Activated CD4-positive, alpha-beta T cell treated with anti-CD3 and anti-CD28 coated beads for 48 hours (primary cell): ENCODE measurements at places on chromosomes 1 and 21.
A peak's percentile ranks its signal among the peaks of the same experiment; 100 is the strongest.

- DNase-seq, result peak; percentile 58
These were observed 29.4 kb upstream of the TRIM17 start for GRCh38 chr1:228445843-228446650.

DNA sequence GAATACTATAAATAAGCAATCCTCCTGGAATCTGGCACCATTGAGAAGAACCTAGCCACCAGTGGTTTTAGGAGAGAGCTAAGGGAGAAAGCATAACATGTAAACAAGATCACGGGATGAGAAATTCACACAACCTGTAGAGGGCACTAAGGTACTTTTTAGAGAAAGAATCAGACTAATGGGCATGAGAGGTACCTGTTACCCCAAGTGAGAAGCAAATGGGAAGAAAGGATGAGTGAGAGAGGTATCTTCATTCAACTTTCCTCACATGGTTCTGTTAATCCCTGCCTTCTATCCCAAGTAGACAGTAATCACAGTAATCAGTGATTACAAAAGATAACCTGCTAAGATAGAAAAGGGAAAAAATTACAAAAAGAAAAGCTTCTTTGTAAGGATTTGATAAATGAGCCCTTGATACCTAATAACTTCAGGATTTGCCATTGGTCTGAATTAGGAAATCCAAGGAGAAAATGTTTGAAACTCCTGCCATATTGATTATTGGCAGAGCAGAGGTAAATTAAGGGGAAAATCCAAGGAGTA is 251.1 kb upstream of the ADGRL2 start:
- DNase-seq, result no peak

DNA sequence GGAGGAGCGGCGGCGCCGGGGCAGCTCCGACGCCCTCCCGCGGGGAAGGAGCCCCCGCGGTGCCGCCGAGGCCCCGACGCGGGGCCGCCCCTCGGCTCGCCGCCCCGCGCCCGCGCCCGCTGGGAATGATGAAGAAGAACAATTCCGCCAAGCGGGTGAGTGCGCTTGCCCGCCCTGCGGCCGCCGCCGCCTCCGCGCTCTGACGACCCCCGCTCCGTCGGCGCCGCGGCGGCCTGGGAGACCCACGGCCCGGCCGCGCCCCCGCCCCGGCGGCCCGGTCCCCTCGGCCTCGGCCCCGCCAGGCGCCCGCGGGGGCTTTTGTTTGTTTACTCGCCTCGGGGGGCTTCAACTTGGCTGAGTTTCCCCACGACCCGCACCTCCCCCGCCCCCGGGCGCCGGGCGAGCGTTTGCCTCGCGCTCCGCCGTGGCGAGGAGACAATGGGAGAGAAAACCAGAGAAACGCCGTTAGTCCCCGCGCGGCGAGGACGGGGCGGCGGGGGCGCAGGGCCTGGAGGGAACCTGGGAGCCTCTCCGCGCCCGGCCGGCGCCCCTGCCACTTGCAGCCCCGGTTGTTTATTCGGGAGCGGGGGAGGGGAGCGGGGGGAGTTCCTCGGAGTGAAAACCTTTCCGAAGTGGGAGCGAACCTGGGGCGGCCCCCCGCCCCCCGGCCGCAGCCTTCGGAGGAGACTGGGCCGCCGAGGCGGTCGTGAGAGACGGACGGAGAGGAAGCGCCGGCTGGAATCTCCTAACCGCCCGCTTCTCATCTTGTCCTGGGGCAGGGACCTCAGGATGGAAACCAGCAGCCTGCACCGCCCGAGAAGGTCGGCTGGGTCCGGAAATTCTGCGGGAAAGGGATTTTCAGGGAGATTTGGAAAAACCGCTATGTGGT is 661 bp downstream of the PLEKHO1 start:
- DNase-seq, result peak; percentile 29

DNA sequence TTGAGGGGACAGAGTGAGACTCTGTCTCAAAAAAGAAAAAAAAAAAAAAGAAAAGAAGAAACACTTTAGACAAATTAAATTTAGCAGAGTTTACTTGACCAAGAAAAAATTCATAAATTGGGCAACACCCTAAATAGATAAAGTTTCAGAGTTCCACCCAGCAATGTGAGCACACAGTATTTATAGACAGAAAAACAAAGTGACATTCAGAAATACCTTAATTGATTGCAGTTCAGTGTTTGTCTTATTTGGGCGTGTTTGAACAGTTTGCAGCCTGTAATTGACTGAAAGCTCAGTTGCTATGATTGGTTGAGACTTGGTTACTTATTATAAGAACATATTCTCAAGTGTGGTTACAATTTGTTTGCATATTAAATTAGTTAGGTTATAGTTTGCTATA is 603.5 kb upstream of the NEGR1 start:
- DNase-seq, result no peak

- DNase-seq, result no peak
These were observed 16.9 kb downstream of the SELL start for GRCh38 chr1:169694304-169695075.

- DNase-seq, result no peak
These were observed 8.3 kb downstream of the SHISA4 start for GRCh38 chr1:201896951-201897391.

DNA sequence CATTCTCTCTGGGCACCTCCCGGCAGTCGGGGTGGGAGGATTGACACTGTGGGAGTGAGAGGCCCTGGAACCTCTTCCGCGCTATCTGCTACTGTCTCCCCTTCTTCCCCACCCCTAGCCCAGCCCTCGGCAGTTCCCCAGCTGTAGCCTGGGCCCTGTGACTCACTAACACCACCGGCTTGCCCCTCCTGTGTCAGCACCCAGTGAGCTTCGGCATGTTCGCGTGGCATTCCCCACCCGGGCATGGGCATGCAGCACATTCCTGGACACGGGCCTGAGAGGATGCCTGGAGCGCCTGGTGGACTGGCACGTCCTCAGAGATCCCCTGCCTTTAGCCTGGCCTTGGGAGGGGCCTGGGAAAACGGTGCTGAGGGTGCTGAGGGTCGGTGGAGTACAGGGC is 1.3 kb downstream of the CDK18 start:
- DNase-seq, result no peak

- DNase-seq, result no peak
These were observed 89.6 kb downstream of the C1orf94 start for GRCh38 chr1:34266127-34266951.

DNA sequence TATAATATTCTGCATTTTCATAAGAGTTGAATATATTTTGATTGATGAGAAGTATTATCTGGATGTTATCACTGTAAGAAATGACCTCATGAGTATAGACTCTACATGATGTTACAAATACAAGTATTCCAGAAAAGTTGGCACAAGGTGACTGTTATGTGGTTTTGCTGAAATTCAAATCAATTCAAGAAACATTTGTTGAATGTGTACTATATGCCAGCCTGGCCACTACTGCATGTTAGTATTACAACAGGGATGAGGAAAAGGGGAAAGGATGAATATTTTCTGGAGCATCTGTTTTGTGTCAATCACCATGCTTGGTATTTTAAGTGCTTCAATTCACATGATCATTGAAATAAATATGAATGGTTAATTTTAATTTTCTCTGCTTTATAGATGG is 250.9 kb upstream of the PBX1 start:
- no peak for DNase-seq

DNA sequence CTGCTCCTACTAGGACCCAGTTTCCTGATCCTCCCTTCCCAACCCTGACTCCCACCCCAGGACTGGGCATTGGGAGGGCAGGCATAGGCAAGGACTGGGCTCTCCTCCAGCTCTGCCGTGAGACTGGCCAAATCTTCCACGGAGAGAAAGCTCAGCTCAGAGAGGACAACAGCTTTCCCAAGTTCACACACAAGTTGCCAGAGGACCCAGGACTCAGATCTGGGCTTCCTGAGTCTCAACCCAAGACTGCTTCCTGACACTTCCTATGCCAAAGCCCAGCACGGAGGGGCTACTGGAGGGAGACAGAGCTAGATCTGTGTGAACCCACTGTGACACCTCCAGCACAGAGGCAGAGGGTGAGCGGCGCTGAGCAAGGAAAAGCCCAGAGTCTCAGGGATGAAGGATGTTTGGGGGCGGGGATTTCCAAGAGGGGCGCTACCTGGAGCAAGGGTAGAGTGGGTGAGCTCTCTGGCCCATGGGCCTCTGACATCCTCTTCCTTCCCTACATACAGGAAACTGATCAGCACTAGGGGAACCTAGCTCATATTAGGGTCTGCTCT is 7.1 kb downstream of the PDZK1IP1 start:
- DNase-seq, result no peak

GRCh38 chr1:99429754-99430153 is 165.5 kb downstream of the PLPPR4 start:
- DNase-seq, result no peak

GRCh38 chr1:225658041-225658440 is 5.1 kb upstream of the ENAH start:
- no peak for DNase-seq

DNA sequence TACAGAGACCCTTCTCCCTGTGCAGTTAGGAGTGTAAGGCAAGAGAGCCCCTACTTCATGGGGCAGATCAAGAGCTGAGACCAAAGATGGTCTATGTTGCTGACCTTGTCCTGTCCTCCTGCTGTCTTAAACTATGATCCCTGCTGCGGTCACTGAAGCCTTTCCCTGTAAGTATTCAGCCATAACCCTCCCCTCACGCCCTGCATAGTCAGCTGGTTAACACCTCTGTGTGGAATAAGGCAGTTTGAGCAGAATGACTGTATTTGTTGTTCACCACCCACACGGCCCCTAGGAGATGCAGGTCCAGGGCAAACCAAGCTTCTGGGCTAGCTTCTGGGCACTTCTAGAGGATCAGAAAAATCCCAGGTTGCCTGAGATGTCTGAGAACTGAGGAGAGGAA is 356 bp downstream of the TSPAN1 start:
- peak; percentile 17 for DNase-seq

DNA sequence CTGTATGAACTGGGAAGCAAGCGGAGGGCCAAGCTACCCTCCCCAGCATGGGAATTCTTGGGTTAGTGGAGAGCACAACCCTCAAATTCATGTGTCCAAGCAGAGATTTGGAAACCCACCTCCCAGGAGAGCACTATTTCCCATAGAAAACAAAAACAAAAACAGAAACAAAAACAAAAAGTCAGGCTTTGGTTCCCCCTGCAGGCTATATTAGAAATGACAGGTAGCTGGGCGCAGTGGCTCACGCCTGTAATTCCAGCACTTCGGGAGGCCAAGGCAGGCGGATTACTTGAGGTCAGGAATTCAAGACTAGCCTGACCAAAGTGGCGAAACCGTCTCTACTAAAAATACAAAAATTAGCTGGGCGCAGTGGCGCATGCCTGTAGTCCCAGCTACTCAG is 10.8 kb downstream of the MINDY1 start:
- DNase-seq, result peak; percentile 32

DNA sequence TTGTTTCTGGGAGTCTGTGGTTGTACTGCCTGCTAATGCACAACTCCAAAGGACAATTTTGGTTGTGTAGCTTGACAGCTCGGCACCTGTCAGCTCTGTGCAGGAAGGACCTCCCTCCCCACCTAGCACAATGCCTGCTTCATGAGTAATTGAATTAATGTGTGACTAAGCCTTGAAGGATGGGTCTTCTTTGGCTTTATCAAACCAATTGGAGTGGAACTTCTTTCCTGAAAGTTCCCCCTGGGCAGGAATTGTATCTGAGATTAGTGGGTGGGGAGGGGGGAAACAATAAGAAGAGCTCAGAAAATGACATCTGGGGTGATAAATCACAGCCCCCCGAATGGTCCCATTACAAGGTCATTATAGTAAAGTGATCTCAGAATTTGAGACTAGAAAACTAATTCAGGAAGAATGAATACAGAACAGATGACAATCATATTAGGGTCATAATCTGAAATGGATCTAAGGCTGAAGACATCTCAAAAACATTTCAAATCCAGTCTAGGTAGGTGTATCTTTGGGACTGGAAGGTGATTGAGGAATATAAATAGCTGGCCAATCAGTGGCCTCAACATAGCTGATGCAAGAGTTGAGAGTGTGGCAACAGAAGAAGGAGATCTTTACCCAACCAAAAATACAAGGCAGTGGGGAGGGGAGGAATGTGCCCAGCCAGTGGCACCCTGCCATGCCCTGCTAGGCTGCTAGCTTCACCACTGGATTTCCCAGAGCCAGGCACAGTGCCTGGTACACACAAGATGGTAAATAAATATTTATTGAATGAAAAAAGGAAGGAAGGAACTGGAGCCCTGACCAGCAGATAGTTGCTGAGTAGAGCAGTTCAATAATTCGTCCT is 10.1 kb upstream of the SESN2 start:
- peak; percentile 52 for DNase-seq

GRCh38 chr1:193699261-193699660 is 512.8 kb upstream of the B3GALT2 start:
- DNase-seq, result no peak

GRCh38 chr1:150545486-150546032 is 3.6 kb upstream of the ADAMTSL4 start:
- DNase-seq, result no peak

DNA sequence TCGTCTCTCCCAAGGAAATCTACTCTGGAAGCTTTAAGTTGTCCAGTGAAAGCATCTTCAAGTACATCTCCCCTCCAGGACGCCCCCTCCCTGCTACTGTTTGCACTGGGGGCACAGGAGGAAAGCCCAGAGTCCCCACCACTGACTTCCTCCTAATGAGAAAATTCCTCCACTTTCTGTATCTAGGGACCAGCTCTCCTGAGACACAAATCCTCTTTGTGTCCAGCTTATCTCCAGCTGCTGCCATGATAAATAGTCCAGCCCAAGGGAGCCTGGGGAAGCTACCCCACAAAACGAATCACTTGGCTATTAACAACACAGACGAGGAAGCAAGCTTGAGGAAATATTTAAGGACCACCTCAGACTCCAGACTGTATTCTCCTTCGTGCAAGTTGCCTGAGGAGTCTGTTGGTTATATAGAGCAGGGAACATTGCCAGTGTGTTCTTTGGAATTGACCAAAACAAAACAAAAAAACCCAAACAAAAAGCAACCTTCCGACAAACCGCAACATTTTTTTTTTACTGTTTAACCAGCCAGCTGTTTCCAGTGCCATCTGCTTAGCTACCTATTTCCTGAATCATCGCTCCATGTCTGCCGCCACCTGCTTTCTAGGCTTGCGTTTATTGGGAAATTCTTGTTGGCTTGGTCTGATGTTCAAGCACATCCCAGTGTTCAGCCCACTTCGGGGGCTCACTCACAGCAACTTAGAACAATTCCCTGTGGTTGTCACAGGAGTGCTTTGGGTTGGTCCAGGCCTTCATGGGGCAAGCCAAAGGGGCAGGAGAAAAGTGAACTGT is 7.7 kb downstream of the C1orf226 start:
- no peak for DNase-seq

GRCh38 chr1:156115514-156116374 is 1.2 kb downstream of the LMNA start:
- DNase-seq, result no peak
